ENCODE measurements at places on chromosomes 7 and 10.

GRCh38 chr10:131975796-131976195 is 5.9 kb downstream of the BNIP3 start:
- DNase-seq: no peak

DNA sequence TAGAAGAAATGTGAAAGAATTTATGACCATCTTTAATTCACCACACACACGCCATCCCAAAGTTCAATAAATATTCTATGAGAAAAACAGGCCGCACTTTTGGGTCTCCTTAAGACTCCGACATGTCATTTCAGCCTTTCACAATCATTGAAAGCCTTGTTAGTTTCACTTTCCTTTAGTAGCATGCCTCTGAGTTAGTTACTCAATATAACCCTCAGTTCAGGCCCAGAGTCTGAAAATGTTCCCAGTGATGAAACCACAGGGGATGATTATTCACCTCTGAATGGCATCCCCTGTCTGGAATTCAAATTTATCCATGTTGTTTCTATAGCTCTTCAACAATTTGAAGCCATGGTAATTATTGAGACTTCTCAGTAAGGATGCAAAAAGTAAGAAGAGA is 278.1 kb upstream of the NRP1 start:
- no peak for DNase-seq

GRCh38 chr10:113644185-113645120 is 19.4 kb downstream of the NRAP start:
- DNase-seq: no peak

DNA sequence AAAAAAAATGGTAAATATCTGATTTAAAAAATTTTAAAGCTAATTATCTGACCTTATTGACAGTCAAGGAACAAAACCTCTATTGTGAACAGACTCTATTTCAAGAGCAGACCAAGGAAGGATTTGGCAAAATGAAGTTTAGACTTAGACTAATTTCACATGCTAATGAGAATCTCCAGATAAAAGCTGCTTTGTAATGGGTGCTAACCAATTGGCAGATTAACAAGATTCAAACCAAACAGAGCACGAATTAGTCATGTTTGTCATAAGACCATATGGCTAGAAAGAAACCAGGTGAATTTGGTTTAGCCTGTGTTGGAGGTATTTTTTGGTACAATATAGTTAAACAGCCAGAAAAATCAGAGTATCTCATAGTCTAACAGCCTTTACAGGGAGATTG is 429.1 kb upstream of the NFE2L3 start:
- DNase-seq: no peak

DNA sequence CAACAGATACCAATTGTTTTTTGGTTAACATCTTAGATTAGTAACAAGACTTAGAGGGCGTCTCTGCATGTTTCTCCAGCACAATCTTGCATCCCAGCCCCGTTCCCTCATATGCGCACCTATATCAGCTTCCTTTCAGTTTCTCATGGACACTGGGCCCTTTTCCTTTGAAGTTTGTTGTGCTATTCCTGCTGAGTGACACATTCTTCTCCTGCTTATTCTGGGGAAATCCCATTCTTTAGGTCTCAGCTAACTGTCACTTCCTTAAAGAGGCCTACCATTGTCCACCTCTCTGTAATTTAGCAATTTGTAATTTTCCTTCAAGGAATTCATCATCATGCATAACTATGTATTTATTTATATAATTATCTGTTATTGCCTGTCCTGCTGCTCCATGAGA is 110.3 kb upstream of the STEAP1B start:
- DNase-seq: no peak

DNA sequence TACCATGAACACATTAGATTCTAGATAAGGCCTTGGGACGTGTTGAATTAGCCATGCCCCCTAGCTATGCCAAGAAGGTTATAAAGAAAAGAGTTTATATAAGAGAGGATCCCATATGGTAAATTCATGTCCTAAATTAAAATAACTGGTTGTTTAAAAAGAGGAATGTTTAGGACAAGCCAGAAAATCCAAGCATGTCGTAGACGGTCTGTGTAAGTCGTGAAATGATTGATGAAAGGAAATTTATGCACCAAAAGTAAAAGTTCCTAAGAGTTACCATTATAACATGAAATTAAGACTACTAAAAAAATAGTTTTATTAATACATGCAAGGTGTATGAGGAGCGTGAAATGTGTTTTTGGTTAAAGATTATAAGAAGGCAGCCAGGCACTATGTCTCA is 624.9 kb downstream of the ARL4A start:
- DNase-seq: no peak

GRCh38 chr10:52688899-52689298 is 83.7 kb downstream of the MBL2 start:
- no peak for DNase-seq

GRCh38 chr10:112126901-112127300 is 56.7 kb downstream of the GPAM start:
- no peak for DNase-seq

DNA sequence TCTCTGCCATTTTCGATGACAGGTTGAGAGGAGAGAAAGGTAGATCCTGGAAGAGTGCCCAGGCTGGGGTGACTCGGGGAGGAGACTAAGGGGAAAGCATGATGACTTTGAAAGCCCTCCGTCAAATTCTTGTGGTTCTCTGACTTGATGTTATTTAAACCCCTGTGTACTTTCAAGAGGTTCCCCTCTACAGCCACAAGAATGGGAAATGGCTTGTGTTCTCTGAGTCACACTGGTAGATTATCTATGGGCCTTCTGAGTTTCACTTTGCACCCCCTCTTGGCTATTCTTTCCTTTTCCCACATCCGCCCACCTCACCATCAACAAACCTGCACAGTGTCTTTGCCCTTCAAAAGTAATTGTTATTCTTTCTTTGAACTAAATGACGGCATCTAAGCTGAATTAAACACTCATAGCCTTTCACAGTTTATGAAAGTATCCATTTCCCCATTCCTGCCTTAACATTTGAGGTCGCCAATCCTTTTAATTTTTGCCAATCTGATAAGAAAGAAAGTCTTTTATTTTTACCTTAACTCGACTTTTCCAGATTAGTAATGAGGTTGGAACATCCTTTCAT is 24.1 kb downstream of the PRF1 start:
- DNase-seq: no peak

DNA sequence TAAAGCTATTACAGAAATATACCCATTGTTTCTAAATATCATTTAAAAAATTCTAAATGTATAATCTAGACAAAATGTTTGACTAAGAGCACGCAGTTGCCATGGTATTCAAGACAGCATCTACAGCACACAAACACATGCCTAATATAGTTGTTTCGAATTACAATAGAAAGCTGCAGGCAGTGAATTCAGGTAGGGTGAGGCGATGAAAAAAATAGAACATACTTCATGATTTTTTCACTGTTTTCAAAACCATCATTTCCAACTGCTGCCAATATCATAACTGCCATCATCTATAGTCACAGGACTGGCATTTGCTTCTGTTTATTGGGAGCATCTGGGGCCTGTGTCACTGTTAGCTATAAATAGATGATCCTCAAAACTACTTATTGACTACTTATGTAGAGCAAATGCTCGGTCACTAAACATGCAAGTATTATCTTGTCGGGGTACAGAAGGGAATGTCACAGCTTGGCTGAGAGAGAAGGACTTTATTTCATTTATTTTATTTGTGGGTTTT is 34.4 kb upstream of the OTUD1 start:
- no peak for DNase-seq
